Activated CD4-positive, alpha-beta T cell treated with anti-CD3 and anti-CD28 coated beads, Interleukin-2, amount 50 U/mL, for 1 hour (primary cell): ENCODE measurements at places on chromosomes 13 and 19.
A peak's percentile ranks its signal among the peaks of the same experiment; 100 is the strongest.

- no peak for DNase-seq
These were observed 295.6 kb downstream of the TBC1D4 start for GRCh38 chr13:75186379-75186778.

GRCh38 chr19:6906559-6907060 is 19.2 kb downstream of the ADGRE1 start:
- no peak for DNase-seq

GRCh38 chr19:50534478-50534877 is 20.8 kb upstream of the ASPDH start:
- DNase-seq: no peak

DNA sequence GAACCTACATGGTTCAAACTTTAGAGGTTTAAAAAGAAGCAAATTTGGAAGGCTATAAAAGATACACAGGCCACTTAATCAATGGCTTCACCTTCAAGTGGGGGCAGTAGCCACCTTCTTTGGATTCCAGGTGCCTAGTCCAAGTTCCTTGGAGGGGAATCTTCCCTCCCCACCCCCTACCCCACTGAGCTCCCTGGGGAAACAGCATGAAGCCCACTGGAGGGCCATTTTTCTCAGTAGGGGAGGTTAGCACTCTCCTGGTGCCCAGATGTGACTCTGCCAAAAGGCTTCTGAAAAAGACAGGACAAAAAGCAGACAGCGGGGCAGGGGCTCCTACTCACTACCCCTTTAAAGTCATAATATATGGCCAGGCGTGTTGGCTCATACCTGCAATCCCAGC is 93.9 kb downstream of the KCTD15 start:
- DNase-seq: no peak

- no peak for DNase-seq
These were observed at the start of gene PGLYRP2 for GRCh38 chr19:15479391-15480345. TSS of gene PGLYRP2 (minus strand) at chr19:15479501. CDS start at chr19:15479371, 130 bp downstream.

- DNase-seq: peak; percentile 64
These were observed 5.5 kb upstream of the ADAMTS10 start for GRCh38 chr19:8615813-8616596.

GRCh38 chr13:60369242-60369641 is 27.8 kb upstream of the TDRD3 start:
- no peak for DNase-seq
